ENCODE measurements at places on chromosomes 7 and 10. TPM values are rescaled to one million over a fixed set of nuclear protein-coding genes. Genes with fewer than 3 reads are reported as not detected.

DNA sequence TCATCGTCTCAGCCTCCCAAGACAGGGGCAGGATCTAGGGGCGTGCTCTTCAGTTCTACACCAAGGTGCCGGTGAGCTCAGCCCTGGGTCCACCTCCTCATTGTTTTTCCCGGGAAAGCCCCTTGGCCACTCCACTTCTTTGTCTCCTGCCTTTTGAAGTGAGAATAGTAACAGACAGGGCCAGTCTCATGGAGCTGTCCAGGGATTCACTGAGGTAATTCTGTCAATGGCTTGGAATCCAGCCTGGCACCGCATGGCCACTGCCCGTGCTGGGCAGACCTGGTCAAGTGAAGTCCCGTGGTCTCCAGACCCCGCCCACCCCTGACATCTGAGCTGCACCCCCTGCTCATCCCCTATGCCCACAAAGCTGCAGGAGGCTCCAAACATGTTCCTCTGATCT is 138.9 kb downstream of the TNS3 start:
- H3K27me3 ChIP-seq = no peaks in the 10 kb centered on the region
- no peak overlapping the region for H3K27ac ChIP-seq
- DNase-seq = no peak
- H3K4me3 ChIP-seq = no peak overlapping the region

GRCh38 chr7:75962607-75963380 is 31.6 kb downstream of the TMEM120A start:
- H3K36me3 ChIP-seq = peaks cover 17% of the 10 kb centered on the region
- DNase-seq = no peak
- no peaks in the 10 kb centered on the region for H3K27me3 ChIP-seq
- H3K4me1 ChIP-seq = peaks cover 63% of the 10 kb centered on the region
- peak overlapping the region; percentile 18 for H3K4me3 ChIP-seq
- peak overlapping the region; percentile 89 for H3K27ac ChIP-seq

- no peaks in the 10 kb centered on the region for H3K36me3 ChIP-seq
- no peaks in the 10 kb centered on the region for H3K27me3 ChIP-seq
- no peak for DNase-seq
- no peak overlapping the region for H3K4me3 ChIP-seq
Observed at GRCh38 chr10:132675031-132675740, 110.8 kb downstream of the NKX6-2 start.

DNA sequence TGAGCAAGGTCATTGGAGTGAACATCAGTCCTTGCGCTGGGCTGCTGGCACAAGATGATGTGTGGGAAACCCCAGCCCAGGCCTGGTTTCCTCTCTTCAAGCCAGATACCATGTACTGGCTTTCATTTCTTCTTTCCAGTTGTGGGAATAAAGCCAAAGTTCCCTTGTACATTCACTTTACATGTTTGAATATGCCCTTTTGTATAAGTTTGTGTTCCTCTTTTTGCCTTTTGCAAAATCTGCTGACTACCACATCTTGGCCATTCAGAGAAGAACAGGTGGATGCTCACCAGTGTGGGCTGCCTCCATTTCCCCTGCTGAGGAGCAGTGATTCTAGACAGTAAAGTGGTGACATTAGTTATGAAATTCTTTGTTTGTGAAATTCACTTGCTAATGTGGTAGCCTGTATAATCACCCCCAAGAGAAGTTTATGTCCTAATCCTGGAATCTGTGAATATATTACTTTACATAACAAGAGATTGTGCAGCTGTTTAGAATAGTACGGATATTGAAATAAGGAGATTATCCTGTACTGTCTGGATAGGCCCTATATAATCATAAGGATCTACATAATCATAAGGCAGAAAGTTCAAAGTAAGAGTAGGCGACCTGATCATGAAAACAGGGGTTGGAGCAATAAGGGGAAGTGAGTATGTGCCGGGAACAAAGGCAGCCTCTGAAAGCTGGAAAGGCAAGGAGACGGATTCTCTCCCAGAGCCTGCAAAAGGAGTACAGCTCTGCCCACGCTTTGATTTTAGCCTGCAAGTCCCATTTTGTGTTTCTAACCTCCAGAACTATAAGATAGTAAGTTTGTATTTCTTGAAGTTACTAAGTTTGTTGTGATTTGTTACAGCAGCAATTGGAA is 18.8 kb upstream of the AOAH start:
- no peak overlapping the region for H3K27ac ChIP-seq
- H3K4me3 ChIP-seq = no peak overlapping the region
- H3K36me3 ChIP-seq = no peaks in the 10 kb centered on the region
- DNase-seq = no peak
- H3K27me3 ChIP-seq = no peaks in the 10 kb centered on the region

DNA sequence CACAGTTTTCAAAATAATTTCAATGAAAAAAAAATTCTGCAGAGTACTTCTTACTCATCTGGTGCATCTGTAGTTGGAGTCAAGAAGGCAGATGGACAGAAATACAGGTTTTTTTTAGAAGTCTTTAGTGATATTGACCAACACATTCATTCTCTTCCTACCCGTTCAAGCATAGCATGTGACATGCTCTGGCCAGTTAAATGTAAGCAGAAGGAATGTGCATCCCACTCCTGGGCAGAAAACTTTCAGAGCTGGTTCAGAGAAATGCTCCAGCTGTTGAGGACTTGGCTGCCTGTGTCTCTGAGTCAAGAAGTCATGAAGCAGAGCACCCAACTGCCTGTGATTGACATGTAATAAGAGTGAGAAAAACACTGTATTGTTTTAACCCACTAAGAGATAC is 665.3 kb upstream of the IGFBP3 start:
- H3K27ac ChIP-seq = no peak overlapping the region
- no peaks in the 10 kb centered on the region for H3K27me3 ChIP-seq

DNA sequence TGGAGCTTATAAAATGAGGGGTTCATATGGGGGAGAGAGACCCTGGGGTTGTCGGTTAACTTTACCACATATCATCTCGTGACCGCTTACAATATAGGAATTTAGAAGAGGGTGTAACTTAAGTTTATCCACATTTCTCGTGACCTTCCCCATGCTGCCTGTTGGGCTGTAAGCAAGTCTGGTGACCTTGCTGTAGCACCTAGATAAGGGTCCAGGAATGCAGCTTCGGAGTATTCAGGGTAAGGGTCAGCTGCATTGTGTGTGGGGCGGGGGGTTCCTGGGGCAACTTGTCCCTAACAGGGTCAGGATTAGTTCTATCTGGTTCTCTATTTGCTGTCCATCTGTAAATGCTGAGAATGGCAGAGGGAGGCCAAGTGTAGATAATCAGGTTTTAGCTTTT is 1.3 kb upstream of the CHST3 start:
- H3K4me1 ChIP-seq = peaks cover 52% of the 10 kb centered on the region
- no peaks in the 10 kb centered on the region for H3K36me3 ChIP-seq
- H3K27me3 ChIP-seq = no peaks in the 10 kb centered on the region
- no peak for DNase-seq

DNA sequence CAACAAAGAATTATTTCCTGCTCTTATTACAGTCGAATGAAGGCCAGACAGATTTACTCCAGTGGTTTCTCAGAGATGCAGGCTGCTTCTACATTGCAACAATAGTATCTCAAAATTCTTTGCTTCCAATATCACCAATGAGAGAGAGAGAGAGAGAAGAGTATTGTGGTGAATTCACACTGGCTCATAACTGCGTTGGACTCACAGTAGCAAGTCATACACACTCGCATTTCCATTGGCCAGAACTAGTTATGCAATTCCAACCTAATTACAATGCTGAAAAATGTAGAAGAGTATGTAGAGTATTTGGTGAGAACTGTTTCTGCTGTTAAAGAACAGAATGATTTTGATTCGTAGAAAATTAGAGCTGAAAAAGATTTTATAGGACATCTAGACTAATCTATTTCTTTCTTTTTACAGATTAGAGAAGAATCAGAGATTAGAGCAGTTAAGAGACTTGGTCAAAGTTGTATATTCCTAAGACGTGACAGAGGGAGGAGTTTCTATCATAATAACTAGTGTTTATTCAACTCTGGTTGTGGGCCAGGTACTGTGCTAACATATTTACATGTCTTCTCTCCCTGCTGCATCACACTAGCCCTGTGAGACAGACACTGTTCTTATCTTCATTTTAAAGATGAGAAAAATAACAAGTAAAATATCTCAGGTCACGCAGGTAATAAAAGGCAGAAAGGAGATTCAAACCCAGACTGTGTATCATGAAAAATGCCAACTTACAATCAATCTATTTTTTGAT is 34.6 kb upstream of the PDK4 start:
- no peak overlapping the region for H3K4me3 ChIP-seq
- DNase-seq = no peak
- H3K36me3 ChIP-seq = no peaks in the 10 kb centered on the region
- no peaks in the 10 kb centered on the region for H3K27me3 ChIP-seq
- peak overlapping the region; percentile 89 for H3K27ac ChIP-seq

DNA sequence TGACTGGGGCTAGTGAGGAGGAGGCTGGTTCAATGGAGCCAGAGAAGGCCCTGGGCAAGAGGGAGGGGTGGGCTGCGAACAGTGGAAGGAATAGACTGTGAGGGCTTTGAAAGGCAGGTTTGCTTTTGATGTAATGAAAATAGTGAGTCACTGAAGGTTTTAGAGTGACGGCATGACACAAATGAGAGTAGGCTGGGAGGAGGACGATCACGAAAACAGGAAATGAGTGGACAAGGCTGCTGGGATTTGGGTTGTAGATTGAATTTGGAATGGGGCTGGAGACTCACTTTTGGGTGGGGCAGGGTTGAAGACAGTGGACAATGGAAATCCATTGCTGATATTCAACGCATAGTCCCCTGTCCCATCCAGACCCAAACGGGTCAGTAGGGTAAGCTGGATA is 139.6 kb downstream of the CDH23 start:
- no peaks in the 10 kb centered on the region for H3K36me3 ChIP-seq
- H3K4me3 ChIP-seq = no peak overlapping the region
- H3K27ac ChIP-seq = no peak overlapping the region
- H3K4me1 ChIP-seq = peaks cover 5% of the 10 kb centered on the region
- no peaks in the 10 kb centered on the region for H3K27me3 ChIP-seq

GRCh38 chr7:93620864-93621263 is 46.3 kb upstream of the CALCR start:
- H3K36me3 ChIP-seq = no peaks in the 10 kb centered on the region
- H3K4me3 ChIP-seq = no peak overlapping the region

DNA sequence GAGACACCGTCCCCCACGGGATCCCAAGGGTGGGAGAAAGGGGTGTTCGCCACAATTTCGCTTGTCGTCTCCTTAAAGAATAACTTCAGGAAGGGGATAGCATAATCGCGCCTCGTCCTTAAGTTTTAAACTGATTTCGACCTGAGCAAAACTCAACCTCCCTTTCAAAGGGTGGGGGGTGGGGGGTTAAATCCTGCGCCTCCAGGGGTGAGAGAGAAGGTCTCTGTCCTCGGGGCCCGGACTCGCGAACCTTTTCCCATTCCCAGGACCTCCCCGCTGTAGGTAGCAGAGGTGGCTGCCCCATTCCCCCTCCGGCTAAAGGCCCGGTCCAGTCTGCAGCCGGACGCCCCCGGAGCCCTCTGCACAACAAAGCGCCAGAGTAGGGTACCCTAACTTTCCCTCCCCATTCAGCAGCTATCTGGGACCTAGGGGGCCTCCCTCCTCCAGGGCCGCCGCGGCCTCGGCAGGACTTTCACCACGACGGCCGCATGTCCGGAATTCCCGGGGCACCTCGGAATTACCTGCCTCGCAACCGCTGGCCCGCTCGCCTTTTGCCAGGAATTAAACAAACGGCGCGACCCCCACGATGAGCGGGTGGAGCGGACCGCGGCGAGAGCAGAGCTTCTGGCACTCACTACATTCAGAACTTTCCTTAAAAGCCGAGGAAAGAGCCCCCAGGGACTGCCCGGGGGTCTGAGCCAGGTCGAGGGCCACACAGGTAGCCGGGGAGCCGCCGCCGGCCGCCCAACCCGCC is 1.7 kb downstream of the CDK6 start:
- H3K4me1 ChIP-seq = peaks cover 73% of the 10 kb centered on the region
- H3K36me3 ChIP-seq = no peaks in the 10 kb centered on the region
- peak overlapping the region; percentile 96 for H3K27ac ChIP-seq
- H3K4me3 ChIP-seq = peak overlapping the region; percentile 90
- no peak for DNase-seq
- H3K27me3 ChIP-seq = no peaks in the 10 kb centered on the region

DNA sequence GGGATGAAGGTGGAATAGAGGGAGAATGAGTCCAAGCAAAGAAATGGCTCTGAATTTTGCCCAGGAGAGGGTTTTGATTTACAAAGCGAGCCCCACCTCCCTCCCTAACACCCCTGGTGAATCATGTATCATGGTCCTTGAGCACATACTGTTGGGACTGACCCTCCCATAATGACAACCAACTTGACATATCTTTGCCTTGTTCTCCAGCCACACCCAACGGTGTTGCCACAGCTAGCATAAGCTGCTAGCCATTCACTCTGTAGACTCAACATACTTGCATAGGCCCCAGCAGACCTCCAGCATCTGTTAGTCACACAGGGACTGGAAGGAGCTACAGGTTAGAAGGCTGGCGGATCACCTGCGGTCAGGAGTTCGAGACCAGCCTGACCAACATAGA is 538.5 kb downstream of the KCNMA1 start:
- peaks cover 46% of the 10 kb centered on the region for H3K27me3 ChIP-seq
- H3K27ac ChIP-seq = no peak overlapping the region
- H3K36me3 ChIP-seq = no peaks in the 10 kb centered on the region

GRCh38 chr7:40584667-40585433 is 450.0 kb downstream of the SUGCT start:
- H3K27ac ChIP-seq = peak overlapping the region; percentile 39
- H3K4me3 ChIP-seq = no peak overlapping the region
- no peak for DNase-seq
- no peaks in the 10 kb centered on the region for H3K4me1 ChIP-seq

DNA sequence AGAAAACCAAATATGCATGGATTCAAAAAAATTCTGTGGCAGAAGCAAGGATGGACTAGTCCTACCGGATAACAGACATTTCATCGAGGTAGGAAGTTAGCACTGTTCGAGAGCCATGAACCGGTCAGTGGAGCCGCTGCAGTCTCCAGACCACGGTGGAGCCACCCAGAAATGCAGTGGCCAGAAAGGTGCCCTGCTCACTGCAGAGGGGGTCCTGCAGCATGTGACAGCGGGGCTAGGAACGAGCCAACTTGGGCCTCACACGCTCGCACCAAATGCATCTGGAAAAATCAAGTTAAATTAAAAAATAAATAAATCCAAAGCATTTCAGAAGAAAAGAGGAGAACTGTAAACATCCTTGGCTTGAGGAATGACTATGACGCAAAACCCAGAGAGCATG is 13.1 kb upstream of the CFAP46 start:
- no peak overlapping the region for H3K27ac ChIP-seq
- H3K4me3 ChIP-seq = no peak overlapping the region
- peaks cover 18% of the 10 kb centered on the region for H3K4me1 ChIP-seq
- H3K27me3 ChIP-seq = peaks cover 58% of the 10 kb centered on the region
- DNase-seq = no peak
- no peaks in the 10 kb centered on the region for H3K36me3 ChIP-seq

Gene GPNMB
- total RNA-seq = 288 TPM

Gene PTPN20
- total RNA-seq = 13.0 TPM

Gene SLC39A12
- not detected for total RNA-seq

Gene GIMAP5
- total RNA-seq = 10.7 TPM

Gene CYP3A4
- not detected for total RNA-seq

Gene USP54
- 19.6 TPM for total RNA-seq

Data from left ventricle myocardium inferior (tissue), 1 donor.